Activated CD4-positive, alpha-beta T cell treated with anti-CD3 and anti-CD28 coated beads for 36 hours (primary cell): ENCODE measurements at places on chromosomes 1 and 21. TPM values are rescaled to one million over a fixed set of nuclear protein-coding genes. Genes with fewer than 3 reads are reported as not detected.

The DVL1 gene
- total RNA-seq = 35.3 TPM

The CSF3R gene
- 0.33 TPM for total RNA-seq

The OR2AK2 gene
- not detected for total RNA-seq

The ADGRL4 gene
- not detected for total RNA-seq

The ZNF695 gene
- total RNA-seq = 1.2 TPM

The CFAP126 gene
- not detected for total RNA-seq

The CYP4A22 gene
- total RNA-seq = not detected

The FASLG gene
- 3.6 TPM for total RNA-seq

The ZNF697 gene
- 0.63 TPM for total RNA-seq

The IVL gene
- 0.07 TPM for total RNA-seq

The TRAPPC3 gene
- total RNA-seq = 43.8 TPM

The LCE1F gene
- total RNA-seq = not detected

The DNAJC6 gene
- 2.3 TPM for total RNA-seq

The GNG4 gene
- 1.7 TPM for total RNA-seq

The IRF2BP2 gene
- 200 TPM for total RNA-seq

The HMCN1 gene
- total RNA-seq = 0.14 TPM

The KCTD3 gene
- total RNA-seq = 4.0 TPM

The PRUNE1 gene
- total RNA-seq = 18.6 TPM

The AMPD1 gene
- 0.23 TPM for total RNA-seq

The CCDC30 gene
- total RNA-seq = 2.3 TPM

The ASCL5 gene
- total RNA-seq = 0.09 TPM

The RGS8 gene
- total RNA-seq = not detected

The TRIM67 gene
- not detected for total RNA-seq

The FCGR1A gene
- not detected for total RNA-seq

The CLCA1 gene
- not detected for total RNA-seq

The S100A8 gene
- total RNA-seq = not detected

The TRIM58 gene
- 0.18 TPM for total RNA-seq

The OR6K2 gene
- total RNA-seq = not detected

The OR2M3 gene
- not detected for total RNA-seq

The IL22RA1 gene
- not detected for total RNA-seq

The ID3 gene
- 43.9 TPM for total RNA-seq

The OR10Z1 gene
- total RNA-seq = not detected

The VWA5B1 gene
- total RNA-seq = not detected

The CD1D gene
- 0.07 TPM for total RNA-seq

The FAM177B gene
- not detected for total RNA-seq

The C1orf141 gene
- not detected for total RNA-seq

The FBXO28 gene
- 19.7 TPM for total RNA-seq

The SPRR1A gene
- not detected for total RNA-seq

The HAO2 gene
- total RNA-seq = not detected

The CFHR4 gene
- not detected for total RNA-seq

The EPHX1 gene
- total RNA-seq = 2.5 TPM

The PLEKHN1 gene
- total RNA-seq = 1.1 TPM

The RSPH1 gene
- total RNA-seq = 0.21 TPM

The OPRD1 gene
- 0.02 TPM for total RNA-seq

The AIDA gene
- 70.7 TPM for total RNA-seq

The CDKN2C gene
- 12.0 TPM for total RNA-seq

The ALG14 gene
- 5.3 TPM for total RNA-seq

The RGSL1 gene
- not detected for total RNA-seq
